Activated naive CD8-positive, alpha-beta T cell treated with anti-CD3 and anti-CD28 coated beads, Interleukin-2, amount 10 ng/mL, durations not matched to agents 7 days and 5 days (primary cell): ENCODE measurements at places on chromosomes 2 and 18. TPM values are rescaled to one million over a fixed set of nuclear protein-coding genes. Genes with fewer than 3 reads are reported as not detected.

PIKFYVE gene
- total RNA-seq: 38.7 TPM

PAX3 gene
- not detected for total RNA-seq

DNA sequence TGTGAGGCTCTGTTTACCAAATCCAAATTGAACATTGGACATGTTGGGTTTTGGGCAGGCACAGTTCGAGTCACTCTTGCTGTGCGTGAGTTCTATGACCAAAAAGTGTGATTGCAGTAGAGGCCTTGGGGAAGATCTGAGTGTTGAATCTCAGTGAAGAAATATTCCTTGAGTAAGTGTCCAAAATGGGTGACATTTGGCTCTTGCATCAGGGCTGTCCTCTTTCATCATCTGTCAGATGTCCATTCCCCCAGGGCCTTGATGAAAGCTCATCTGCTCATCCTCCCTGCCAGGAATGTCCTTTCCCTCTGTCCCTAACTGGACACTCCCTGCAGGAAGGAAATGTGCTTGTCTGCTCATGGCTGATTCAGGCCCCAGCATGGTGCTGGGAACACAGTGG, 6.4 kb upstream of the SFTPB start:
- no peak for DNase-seq

DNA sequence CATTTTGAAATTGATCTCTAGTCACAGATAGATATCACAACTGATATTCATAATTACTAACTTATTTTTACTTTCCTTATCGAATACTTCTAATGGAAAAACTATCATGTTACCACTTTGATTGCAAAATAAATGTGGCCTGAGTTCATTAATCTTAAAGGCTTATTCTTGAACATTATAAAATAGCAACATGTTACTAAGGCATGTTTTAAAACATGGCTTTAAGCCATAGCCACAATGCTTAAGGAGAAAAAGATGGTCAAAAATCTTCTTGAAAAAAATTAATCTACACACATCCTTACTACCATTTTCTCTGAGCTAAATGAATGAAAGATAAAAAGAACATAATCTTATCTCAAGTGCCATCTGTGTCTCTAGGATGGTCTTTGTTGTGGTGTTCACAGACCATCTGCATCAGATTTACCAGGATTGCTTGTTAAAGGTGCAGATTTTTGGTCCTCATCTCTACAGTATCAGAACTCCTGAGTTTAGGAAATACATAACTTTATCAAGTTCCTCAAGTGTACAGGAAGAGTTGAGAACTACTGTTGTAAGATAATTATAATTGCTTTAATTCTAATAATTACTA, 15.3 kb downstream of the MTX2 start:
- DNase-seq: no peak

DNA sequence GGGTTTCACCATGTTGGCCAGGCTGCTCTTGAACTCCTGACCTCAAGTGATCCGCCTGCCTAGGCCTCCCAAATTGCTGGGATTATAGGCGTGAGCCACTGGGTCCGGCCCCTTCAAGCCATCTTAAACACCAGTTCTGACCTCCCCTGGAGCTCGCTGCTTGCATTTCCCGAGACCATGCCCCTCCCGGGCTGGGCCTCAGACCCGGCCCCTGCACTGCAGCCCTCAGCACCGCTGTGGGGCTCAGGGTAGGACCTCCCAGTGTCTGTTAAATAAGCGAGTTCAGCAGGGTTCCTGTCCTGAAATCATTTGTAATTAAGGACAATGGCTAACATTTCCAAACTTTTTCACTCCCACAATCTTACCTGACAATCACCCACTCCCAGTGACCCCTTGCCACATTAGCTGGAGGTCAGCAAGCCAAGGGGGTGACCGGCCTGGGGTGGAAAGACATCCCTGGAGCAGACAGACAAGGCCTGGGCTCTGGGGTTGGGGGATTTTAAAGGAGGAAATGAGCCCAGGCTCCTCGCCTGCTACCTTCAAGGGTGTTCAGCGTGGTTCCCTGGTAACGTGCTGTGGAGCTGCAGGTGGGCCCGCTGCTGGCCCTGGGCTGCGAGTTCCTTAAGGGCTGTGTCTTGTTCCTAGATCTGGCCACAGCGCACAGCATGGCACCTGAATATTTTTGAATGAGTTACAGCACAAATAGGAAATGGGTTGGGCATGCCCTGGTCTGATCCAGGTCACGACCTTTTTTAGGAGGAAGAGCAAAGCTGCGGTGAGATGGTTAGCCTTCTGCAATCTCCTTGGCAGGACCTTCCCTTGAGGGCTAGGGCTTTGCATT, 15.1 kb downstream of the CYS1 start:
- DNase-seq: no peak

- no peak for DNase-seq
Measured at GRCh38 chr2:235418918-235419317, 74.9 kb upstream of the AGAP1 start.

- no peak for DNase-seq
Measured at GRCh38 chr2:237230355-237230754, 144.7 kb downstream of the COPS8 start.

- DNase-seq: no peak
Measured at GRCh38 chr2:212147921-212148513, 390.6 kb downstream of the ERBB4 start.

DNA sequence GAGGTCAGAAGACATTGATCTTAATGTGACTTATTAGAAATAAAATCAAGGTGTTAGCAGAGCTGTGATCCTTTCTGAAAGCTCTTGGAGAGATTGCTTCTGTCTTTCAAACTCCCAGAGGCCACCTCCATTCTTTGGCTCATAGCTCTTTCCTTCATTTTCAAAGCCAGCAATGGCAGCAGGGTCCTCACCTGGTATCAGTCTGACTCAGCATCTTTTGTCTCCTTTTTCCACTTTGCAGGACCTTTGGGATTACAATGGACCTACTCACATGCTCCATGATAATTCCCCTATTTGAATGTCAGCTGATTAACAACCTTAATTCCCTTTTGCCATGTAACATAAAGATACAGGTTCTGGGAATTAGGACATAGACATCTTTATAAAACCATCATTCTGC, 6.8 kb upstream of the CDH20 start:
- DNase-seq: no peak

GRCh38 chr2:170212625-170213280, 34.8 kb downstream of the MYO3B start:
- DNase-seq: no peak
